ENCODE measurements at places on chromosomes 4 and X. TPM values are rescaled to one million over a fixed set of nuclear protein-coding genes. Genes with fewer than 3 reads are reported as not detected.

Gene MAOB
- total RNA-seq, result not detected

Gene SNCA
- total RNA-seq, result 0.44 TPM

Gene ZNF718
- total RNA-seq, result 10.0 TPM

Gene CRLF2
- 0.13 TPM for total RNA-seq

Gene PPP3CA
- total RNA-seq, result 30.0 TPM

Gene VMA21
- total RNA-seq, result 69.8 TPM

Gene NXF2B
- total RNA-seq, result not detected

Gene KCTD8
- not detected for total RNA-seq

Gene ZNF157
- total RNA-seq, result 0.79 TPM

Gene APLN
- total RNA-seq, result 0.11 TPM

Gene LONRF3
- 1.3 TPM for total RNA-seq

Gene NPNT
- not detected for total RNA-seq

Gene MAGEC2
- not detected for total RNA-seq

Gene TMEM35A
- not detected for total RNA-seq

Gene RHOXF2
- total RNA-seq, result not detected

Gene GAGE2A
- total RNA-seq, result not detected

Gene NXF2
- not detected for total RNA-seq

Gene CXCL3
- not detected for total RNA-seq

Gene MMGT1
- total RNA-seq, result 27.6 TPM

Gene TMEM144
- 0.07 TPM for total RNA-seq
